DND-41 (cell line): ENCODE measurements at places on chromosomes 13 and 19.

GRCh38 chr13:78309497-78310180 lies 293.7 kb downstream of the POU4F1 start:
- H3K4me3 ChIP-seq = no peak overlapping the region
- H3K27ac ChIP-seq = no peak overlapping the region
- no peak for DNase-seq

- no peaks in the 10 kb centered on the region for H3K27me3 ChIP-seq
- no peaks in the 10 kb centered on the region for H3K36me3 ChIP-seq
- H3K27ac ChIP-seq = peak overlapping the region; percentile 55
- H3K4me1 ChIP-seq = peaks cover 45% of the 10 kb centered on the region
- no peak overlapping the region for H3K4me3 ChIP-seq
These were observed 45.8 kb upstream of the RCBTB2 start for GRCh38 chr13:48578516-48579164.

DNA sequence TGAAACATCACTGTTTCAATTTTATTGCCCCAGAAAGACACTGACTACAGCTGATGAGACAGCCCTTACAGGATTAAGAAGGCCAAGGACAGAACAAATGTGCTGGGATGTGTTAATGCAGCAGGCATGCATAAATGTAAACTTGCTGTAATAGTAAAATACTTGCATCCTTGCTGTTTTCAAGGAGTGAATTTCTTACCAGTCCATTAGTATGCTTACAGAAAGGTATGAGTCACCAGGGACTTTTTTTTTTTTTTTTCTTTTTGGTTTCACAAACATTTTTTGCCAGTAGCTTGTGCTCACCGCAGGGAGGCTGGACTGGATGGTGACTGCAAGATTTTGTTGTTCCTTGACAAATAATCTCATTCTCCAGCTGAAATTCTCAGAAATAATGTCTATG lies 55.1 kb downstream of the GPR180 start:
- H3K36me3 ChIP-seq = no peaks in the 10 kb centered on the region
- no peak for DNase-seq
- peaks cover 7% of the 10 kb centered on the region for H3K27me3 ChIP-seq
- H3K4me1 ChIP-seq = no peaks in the 10 kb centered on the region

GRCh38 chr19:3003046-3003445 lies 25.7 kb downstream of the TLE6 start:
- DNase-seq = no peak
- H3K36me3 ChIP-seq = no peaks in the 10 kb centered on the region
- H3K4me1 ChIP-seq = no peaks in the 10 kb centered on the region
- no peak overlapping the region for H3K4me3 ChIP-seq

DNA sequence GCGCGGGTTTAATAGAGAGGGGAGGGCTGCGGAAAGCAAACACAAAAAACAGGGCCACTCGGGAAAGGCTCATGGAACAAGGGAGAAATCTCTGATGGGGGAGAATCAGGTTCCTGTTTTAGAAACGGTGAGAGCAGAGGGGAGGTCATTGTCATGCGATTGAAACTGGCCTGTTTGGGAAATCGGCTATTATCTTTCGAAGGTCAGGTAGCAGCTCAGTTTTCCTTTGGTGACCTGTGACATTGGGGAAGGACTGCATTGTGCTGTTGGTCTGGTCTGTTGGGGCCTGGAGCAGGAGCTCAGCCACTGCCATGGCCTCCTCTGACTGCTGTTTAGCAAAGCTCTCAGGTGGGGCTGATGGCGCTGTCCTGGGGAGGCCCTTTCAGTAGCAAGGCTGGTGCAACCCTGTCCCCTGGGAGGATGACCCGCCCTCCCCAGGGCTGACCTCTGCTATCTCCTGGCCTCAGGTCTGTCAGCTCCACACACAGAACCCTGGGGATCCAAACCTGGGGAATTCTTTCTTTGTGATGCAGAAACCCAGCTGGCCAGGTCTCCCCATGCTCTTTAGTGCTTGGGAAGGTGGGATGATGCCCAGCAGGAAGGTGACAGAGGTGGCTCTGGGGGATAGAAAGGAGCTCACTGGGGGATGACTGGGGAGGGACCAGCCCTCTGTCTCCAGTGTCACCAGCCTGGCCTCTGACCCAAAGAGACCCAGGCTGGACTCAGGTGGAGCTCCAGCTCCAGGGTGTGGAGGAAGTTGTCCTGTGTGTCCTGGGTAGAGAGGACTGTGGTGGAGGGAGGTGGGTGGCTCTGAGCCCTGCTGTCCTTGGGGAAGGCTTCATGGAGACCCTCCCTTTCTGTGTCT lies 21.2 kb upstream of the CD177 start:
- no peaks in the 10 kb centered on the region for H3K4me1 ChIP-seq
- H3K27me3 ChIP-seq = peaks cover 9% of the 10 kb centered on the region
- no peak overlapping the region for H3K27ac ChIP-seq
- no peak overlapping the region for H3K4me3 ChIP-seq

GRCh38 chr13:29564818-29565217 lies 30.7 kb downstream of the SLC7A1 start:
- H3K4me3 ChIP-seq = no peak overlapping the region
- H3K27me3 ChIP-seq = no peaks in the 10 kb centered on the region
- no peaks in the 10 kb centered on the region for H3K4me1 ChIP-seq

DNA sequence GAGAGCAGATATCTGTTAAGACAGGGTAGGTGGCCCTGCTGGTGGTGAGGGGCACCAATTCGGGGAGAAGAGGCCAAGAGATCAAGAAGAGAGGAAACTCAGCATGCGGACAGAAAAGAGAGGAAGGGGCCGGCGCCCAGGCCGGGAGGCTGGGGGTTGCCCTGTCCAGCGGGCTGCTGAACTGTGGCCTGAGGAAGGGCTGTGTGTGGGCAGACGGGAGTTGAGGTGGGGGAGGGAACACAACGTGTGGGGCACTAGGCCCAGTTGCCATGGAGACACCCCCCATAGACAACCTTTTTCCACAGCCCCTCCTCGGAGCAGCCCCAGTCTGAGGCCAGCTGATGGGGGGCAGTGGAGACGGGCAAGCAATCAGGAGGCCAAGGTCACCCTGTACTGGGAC lies 2.5 kb upstream of the CACNG8 start:
- no peaks in the 10 kb centered on the region for H3K36me3 ChIP-seq
- H3K27ac ChIP-seq = no peak overlapping the region
- H3K4me1 ChIP-seq = no peaks in the 10 kb centered on the region

DNA sequence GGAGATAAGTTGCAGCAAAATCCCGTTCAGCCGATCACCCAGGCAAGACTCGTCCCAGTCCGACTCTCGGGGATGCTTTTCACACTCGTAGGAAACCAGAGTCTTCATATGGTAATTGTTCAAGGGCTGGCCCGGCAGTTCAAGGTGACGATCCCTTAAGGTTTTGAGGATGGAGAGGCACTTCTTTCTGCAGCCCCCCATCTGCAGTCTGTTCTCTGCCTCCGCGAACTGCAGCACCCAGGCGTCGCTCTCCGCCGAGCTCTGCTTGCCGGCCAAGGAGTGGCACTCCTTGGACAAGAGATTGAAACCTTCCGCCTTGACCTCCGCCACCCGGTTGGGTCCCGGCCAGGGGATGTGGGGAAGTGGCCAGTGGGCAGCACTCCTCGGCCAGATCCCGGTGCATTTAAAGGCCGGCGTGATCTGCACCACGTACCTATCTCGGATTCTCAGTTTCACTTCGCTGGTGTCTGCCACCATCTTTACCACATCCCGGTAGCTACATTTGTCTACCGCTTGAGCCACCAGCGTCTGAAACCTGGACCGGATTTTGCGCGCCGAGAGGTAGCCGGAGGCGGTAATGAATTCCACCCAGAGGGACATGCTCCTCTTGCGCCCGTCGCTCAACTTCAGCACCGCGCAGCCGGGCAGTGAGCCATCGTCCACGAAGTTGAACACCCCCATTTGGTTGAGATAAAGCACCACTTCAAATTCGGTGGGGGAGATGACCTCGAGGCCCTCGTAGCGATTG lies 1.1 kb downstream of the MAB21L1 start:
- peaks cover 27% of the 10 kb centered on the region for H3K4me1 ChIP-seq
- H3K36me3 ChIP-seq = no peaks in the 10 kb centered on the region
- no peak overlapping the region for H3K27ac ChIP-seq
- DNase-seq = no peak
- peak overlapping the region; percentile 44 for H3K4me3 ChIP-seq
- no peaks in the 10 kb centered on the region for H3K27me3 ChIP-seq

DNA sequence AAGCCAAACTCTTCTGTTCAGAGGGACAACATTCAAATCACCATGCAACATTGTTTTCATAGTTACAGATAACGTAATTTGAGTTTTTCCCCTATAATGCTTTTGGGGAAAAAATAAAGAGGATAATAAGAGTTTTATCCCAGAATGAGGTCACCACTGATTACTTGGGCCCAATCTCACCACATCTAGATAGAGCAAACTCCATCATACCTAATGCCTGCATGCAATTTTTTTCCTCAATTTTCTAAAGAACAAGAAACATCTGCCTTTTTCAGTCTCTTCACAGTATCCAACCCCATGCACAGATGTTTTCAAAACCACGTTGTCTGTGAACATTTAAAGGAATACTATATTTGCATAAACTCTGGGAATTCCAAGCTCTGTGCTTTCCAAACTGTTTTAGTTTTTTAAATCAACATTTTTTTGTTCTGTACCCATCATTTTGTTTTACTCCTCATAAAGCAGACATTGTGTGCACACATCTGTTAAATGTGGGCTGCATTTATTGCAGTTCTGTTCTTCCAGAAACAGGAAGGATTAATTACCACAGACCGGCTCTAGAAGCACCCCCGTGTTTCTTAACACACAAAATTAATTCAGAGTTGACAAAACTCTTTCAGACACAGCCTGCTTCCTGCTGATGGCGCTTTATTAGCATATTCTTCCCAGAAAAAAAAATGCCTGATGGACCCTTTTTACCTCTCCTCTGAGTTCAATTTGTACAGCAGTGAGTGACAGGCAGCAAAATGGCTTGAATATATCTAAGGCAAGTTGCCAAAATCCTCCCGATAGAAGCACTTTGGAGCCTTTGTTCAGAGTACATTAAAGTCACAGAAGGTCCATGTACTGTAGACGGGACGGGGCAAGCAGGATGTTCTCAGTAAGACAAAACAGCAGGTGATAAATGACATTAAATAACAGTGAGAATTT lies 1171.9 kb downstream of the EFNB2 start:
- H3K27me3 ChIP-seq = no peaks in the 10 kb centered on the region
- peak overlapping the region; percentile 48 for H3K4me3 ChIP-seq
- peaks cover 44% of the 10 kb centered on the region for H3K4me1 ChIP-seq
- H3K36me3 ChIP-seq = no peaks in the 10 kb centered on the region

DNA sequence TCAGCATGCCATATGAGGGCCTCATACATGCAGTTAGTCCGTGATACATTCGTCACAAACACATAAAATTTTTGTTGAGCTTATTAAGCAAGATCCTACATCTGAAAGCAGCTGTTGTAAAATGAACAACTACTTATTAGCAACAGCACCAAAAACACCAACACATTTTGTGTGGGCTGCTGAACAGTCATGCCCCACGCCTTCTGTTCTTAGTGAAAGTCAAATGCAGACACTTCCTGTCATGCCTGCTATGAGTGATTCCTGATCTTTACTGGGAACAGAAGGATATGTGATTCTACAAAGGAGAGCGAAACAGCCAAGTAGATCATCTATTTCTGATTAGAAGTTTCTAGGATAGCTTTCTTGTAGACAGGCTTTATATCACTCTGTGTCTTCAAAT lies 4.2 kb upstream of the B3GLCT start:
- H3K4me3 ChIP-seq = no peak overlapping the region
- no peak for DNase-seq
- H3K4me1 ChIP-seq = peaks cover 12% of the 10 kb centered on the region
- H3K36me3 ChIP-seq = no peaks in the 10 kb centered on the region
- H3K27ac ChIP-seq = no peak overlapping the region

DNA sequence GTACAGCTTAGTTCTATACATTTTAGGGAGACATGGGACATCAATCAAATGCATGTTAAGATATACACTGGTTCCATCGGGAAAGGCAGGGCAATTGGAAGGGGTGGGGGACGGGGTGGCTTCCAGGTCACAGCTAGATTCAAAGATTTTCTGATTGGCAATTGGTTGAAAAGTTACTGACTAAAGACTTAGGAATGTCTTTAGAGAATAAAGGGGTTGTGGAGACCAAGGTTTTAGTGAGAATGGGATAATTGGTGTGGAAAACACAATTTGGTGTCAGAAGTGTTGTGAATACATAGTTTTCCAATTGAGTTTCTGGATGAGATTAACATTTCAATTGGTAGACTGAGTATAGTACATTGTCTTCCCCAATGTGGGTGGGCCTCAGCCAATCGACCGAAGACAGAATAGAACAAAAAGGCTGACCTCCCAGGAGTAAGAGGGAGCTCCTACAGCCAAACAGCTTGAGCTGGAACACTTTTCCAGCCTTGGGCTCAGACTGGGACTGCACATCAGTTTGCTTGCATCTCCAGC lies 988 bp upstream of the CCDC169 start:
- H3K4me1 ChIP-seq = no peaks in the 10 kb centered on the region
- H3K27ac ChIP-seq = no peak overlapping the region
- no peak overlapping the region for H3K4me3 ChIP-seq
- H3K36me3 ChIP-seq = no peaks in the 10 kb centered on the region
- DNase-seq = no peak

- H3K27ac ChIP-seq = no peak overlapping the region
- H3K4me1 ChIP-seq = no peaks in the 10 kb centered on the region
- peak; percentile 93 for DNase-seq
- peaks cover under 1% of the 10 kb centered on the region for H3K27me3 ChIP-seq
- H3K4me3 ChIP-seq = no peak overlapping the region
These were observed 2.8 kb upstream of the TNNI3 start for GRCh38 chr19:55160128-55160985.

GRCh38 chr13:46372071-46372470 lies 15.0 kb downstream of the RUBCNL start:
- peaks cover 16% of the 10 kb centered on the region; the same call in 1 of the 2 replicates for H3K36me3 ChIP-seq
- no peaks in the 10 kb centered on the region for H3K27me3 ChIP-seq
- no peak overlapping the region for H3K27ac ChIP-seq

DNA sequence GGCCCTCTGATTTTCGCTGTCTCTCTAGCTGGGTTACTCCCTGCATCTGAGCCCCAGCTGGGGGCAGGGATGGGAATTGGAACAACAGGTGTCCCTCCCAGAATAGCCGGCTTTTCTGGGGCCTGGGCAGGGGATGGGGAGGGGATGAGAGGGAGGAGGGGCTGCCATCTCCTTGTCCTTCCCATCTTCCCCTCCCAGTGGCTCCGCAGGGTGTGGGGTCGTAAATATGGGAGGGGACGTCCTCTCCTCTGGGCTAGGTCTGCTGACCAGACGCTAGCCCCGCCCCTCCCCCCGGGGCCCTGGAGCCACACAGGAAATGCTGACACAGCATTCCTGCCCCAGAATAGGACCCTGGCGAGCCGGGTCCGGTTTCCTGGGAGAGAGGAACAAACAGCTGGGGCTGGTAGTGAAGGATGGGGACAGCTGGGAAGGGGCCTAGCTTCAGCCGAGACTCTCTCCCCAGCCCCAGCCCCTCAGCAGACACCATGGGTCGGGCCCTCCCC lies 1.1 kb downstream of the RYR1 start:
- no peak overlapping the region for H3K27ac ChIP-seq
- H3K36me3 ChIP-seq = no peaks in the 10 kb centered on the region
- H3K27me3 ChIP-seq = no peaks in the 10 kb centered on the region
- DNase-seq = no peak
- no peak overlapping the region for H3K4me3 ChIP-seq

DNA sequence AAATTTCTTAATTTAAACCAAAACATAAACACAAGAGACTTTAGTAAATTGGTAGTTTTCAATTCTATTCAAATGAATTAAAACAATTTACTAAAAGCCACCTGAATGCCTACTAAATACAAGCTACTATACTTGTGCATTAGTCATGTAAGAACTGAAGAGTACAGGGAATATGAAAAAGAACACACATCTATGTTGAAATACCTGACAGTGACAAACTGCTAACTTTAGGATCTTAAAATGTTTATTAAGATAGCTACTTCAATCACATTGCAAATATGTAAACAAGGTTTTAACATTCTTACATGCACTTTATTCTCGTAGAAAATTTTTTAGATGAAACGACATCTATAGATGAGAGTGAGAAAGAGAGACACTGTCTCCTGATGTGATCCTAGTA lies 4.1 kb downstream of the SPRYD7 start:
- no peaks in the 10 kb centered on the region; the same call in 1 of the 2 replicates for H3K36me3 ChIP-seq
- no peak overlapping the region for H3K4me3 ChIP-seq
